ENCODE measurements at places on chromosomes 6 and 20. TPM values are rescaled to one million over a fixed set of nuclear protein-coding genes. Genes with fewer than 3 reads are reported as not detected.

PTPRK gene
- 14.9 TPM for polyA plus RNA-seq

EDN3 gene
- polyA plus RNA-seq = not detected

PRSS16 gene
- polyA plus RNA-seq = not detected

ZBTB24 gene
- 6.0 TPM for polyA plus RNA-seq

IMPG1 gene
- polyA plus RNA-seq = not detected

MYBL2 gene
- not detected for polyA plus RNA-seq

OTOR gene
- polyA plus RNA-seq = not detected

CAGE1 gene
- not detected for polyA plus RNA-seq

CALHM4 gene
- polyA plus RNA-seq = 0.66 TPM

IRF4 gene
- not detected for polyA plus RNA-seq
